ENCODE measurements at places on chromosomes 16 and 17. TPM values are rescaled to one million over a fixed set of nuclear protein-coding genes. Genes with fewer than 3 reads are reported as not detected.

DNA sequence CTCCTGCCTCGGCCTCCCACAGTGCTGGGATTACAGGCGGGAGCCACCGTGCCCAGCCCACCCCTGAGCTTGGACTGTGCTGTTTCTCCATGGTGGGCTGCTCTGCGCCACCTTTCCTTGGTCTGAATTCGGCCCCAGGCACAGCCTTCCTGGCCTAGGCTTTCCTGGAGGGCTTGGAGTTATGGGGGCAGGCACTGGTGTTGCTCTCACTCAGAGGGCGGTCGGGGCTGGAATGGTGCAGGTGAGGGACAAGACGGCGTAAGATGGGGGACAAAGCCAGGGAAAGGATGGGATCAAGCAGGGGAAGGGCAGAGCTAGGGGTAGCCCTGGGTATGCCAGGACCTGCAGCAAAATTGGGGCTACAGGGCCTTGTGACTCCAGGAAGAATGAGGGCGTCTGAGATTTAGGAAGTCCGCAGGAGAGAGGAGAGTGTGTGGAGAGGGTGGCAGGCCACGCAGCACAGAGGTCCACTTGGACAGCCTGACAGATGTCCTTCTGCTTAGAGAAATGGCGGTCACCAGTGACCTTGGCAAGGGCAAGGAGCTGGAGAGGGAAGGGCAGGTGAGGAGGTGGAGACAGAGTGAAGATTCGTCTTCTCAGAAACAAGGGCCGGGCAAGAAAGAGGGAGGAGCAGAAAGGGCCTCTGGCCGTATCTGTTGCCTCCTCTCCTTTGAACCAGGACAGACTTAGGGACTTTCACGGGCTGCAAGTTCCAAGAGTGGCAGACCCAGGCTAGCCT lies 1.6 kb upstream of the ATP6V0C start:
- H3K36me3 ChIP-seq = no peaks in the 10 kb centered on the region
- no peak overlapping the region for H3K27ac ChIP-seq
- peaks cover 28% of the 10 kb centered on the region for H3K4me1 ChIP-seq
- no peaks in the 10 kb centered on the region for H3K27me3 ChIP-seq
- DNase-seq = no peak
- no peak overlapping the region for H3K4me3 ChIP-seq

Gene CLDN6
- not detected for total RNA-seq

DNA sequence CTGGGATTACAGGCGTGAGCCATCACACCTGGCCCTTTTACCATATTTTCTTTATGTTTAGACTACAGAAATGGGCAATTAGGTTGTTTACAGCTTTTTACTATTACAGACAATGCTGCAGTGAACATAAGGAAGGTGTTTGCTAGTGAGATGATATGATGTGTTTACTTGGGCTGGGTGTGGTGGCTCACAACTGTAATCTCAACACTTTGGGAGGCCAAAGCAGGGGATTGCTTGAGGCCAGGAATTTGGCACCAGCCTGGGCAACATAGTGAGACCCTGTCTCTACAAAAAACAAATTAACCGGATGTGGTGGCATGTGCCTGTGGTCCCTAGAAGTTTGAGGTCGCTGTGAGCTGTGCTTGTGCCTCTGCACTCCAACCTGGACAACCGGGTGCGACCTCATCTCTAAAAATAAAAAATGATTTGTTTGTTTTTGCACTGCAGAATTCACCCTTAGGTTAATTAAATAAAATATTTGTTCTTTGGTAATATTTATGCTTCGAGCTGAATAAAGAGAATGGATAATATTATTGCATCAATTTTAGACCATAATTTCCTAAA lies 15.0 kb downstream of the PAFAH1B1 start:
- peaks cover 25% of the 10 kb centered on the region for H3K4me1 ChIP-seq
- no peak for DNase-seq
- H3K27ac ChIP-seq = no peak overlapping the region
- no peaks in the 10 kb centered on the region for H3K36me3 ChIP-seq

DNA sequence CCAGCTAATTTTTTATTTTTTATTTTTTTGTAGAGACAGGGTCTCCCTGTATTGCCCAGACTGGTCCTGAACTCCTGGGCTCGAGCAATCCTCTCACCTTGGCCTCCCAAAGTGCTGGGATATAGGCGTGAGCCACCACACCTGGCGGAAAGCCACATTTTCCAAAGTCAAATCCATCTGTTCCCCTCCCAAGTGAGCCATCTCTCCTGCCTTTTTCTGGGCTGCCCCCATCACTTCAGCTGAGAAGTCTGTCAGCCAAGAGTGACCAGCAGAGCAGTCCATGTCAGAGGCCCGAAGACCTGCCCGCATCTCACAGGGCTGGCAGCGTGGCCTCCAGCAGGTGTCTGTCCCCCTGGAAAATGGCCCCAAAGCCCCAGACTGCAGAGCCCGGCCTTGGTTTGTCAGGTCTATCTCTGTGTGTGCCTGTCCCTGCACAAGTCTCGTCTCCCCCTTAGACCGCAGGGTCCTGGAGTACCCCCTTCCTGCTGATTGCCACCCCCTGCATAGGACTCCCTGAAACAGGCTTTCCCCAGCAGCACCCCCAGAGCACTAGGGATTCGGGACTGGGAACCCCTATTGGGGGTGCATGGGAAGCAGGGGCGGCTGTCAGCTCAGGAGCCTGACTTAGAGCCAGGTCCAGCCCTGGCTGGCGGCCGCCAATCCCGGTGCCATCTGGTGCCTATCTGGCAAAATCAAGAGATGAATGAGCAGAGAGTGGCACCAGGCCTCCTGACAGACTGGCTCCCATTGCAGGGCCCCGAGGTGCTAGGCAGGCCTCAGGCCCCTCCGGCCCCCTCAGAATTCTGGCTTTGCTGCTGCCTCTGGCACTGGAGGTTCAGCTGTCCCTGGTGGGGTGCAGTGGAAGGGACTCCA lies 7.8 kb downstream of the TTYH2 start:
- no peaks in the 10 kb centered on the region for H3K4me1 ChIP-seq
- H3K4me3 ChIP-seq = no peak overlapping the region
- DNase-seq = no peak

DNA sequence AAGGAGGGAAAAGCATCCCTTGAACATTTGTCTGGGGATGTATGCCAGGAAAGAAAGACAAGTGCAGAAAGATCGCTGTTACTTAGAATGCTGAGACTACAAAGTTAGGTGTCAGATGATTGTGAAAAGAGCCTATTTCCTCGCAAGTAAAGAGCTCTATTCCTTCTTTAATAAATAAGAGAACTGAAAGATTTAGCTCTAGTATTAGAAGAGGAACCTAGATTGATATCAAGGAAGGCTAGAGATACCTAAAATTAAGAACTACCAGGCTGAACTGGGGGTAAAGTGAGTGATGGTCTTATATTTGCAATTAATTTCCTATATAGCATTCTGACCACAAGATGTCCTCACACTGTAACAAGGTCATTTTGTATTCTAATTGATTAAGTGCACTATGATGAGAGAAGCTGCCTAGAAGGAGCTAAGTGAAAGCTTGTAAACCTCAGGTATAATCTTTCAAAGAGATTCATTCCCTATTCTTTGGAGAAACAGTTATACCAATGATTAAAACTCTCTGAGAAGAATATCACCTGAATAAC lies 62.3 kb downstream of the SSH2 start:
- H3K4me3 ChIP-seq = no peak overlapping the region
- no peaks in the 10 kb centered on the region for H3K36me3 ChIP-seq
- no peak for DNase-seq
- no peaks in the 10 kb centered on the region for H3K4me1 ChIP-seq

DNA sequence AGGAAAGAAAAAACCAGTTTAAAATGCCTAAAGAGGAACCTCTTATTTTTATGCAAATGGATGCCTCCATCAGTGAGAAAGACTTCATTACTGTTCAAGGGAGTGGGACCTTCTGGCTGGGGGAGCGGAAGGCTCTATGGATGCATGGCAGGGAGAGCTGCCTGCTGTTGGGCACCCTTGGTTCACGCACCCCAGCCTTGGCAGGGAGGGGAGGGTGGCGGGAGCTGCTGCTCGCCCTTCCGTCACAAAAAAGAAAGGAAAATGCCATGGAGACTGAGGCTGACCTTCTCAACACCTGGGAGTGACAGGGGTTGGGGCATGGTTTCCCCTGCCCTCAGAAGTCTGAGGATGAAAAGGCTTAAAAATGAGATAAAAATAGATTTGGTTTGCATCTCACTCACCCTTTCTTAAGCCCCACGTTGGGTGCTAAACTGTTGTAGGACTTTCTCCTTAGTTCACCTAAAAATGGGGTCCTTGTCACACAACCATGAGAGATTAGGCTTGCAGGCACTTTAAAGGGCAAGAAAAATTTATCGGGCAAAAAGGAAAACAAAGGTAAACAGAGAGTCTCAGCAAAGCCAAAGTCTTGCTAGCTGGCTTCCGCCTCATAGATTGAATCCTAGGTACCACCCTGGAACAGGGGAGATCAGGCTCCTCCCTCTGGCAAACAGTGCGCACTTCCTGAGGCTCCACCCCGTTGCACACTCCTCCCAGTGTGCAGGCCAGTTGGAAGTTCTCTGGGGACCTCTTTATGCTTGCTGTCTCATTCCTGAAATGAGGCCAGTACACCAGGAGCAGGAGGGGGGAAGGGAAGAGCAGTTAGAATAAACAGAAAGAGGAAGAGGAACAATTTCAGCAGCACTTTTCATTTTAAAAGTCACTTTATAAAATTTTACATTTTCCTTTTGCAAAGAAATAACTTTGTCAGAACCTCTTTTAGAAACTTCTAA lies 31.6 kb downstream of the PHKB start:
- H3K36me3 ChIP-seq = peaks cover 4% of the 10 kb centered on the region
- H3K4me3 ChIP-seq = no peak overlapping the region
- H3K27ac ChIP-seq = peak overlapping the region; percentile 54
- no peak for DNase-seq
- no peaks in the 10 kb centered on the region for H3K4me1 ChIP-seq

GRCh38 chr17:48149787-48150463 lies 42.4 kb downstream of the SNX11 start:
- no peak overlapping the region for H3K27ac ChIP-seq
- H3K27me3 ChIP-seq = no peaks in the 10 kb centered on the region
- no peaks in the 10 kb centered on the region for H3K36me3 ChIP-seq
- no peaks in the 10 kb centered on the region for H3K4me1 ChIP-seq

GRCh38 chr16:27751676-27752075 lies 201.7 kb downstream of the KATNIP start:
- no peak for DNase-seq
- H3K4me3 ChIP-seq = no peak overlapping the region
- H3K27me3 ChIP-seq = no peaks in the 10 kb centered on the region
- no peaks in the 10 kb centered on the region for H3K36me3 ChIP-seq
- no peak overlapping the region for H3K27ac ChIP-seq

Gene PLA2G10
- total RNA-seq = not detected

GRCh38 chr16:26295625-26296304 lies 604.0 kb downstream of the HS3ST4 start:
- H3K4me3 ChIP-seq = no peak overlapping the region
- H3K27me3 ChIP-seq = no peaks in the 10 kb centered on the region
- no peak for DNase-seq
- no peak overlapping the region for H3K27ac ChIP-seq
- H3K36me3 ChIP-seq = no peaks in the 10 kb centered on the region
- H3K4me1 ChIP-seq = no peaks in the 10 kb centered on the region

DNA sequence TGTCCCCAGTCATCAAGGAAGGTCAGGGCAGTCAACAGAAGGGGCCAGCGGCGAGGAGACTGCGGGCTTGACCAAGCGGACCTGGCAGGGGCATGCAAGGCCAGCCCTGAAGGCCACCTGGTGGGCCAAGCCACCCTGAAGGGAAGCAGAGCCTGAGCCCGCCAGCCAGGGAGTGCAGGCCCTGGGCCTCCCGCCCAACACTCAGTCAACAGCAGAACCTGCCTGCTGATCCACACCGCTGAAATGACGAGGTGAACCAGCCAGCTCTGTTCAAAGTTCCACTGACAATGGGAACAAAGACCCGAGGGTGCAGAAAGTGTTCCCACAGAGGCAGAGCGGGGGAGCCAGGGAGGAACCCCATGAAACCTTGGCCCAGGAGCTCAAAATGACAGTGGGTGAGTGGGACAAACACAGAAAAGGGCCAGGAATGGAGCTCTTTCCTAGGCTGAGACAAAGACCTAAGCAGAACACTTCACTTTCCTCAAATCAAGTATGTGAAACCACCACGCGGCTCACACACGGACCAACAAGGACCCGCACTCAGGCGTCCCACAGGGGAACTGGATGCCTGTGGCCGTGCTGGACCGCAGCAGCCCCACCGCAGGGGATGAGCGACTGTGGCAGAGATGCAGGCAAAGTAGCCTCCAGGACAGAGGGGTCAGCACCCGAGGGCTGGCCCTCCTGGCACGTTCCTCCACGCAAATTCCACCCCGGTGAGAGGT lies 12.0 kb downstream of the AXIN1 start:
- no peaks in the 10 kb centered on the region for H3K27me3 ChIP-seq
- H3K27ac ChIP-seq = no peak overlapping the region
- no peak for DNase-seq
- peaks cover 21% of the 10 kb centered on the region for H3K4me1 ChIP-seq
- peak overlapping the region; percentile 20 for H3K4me3 ChIP-seq

DNA sequence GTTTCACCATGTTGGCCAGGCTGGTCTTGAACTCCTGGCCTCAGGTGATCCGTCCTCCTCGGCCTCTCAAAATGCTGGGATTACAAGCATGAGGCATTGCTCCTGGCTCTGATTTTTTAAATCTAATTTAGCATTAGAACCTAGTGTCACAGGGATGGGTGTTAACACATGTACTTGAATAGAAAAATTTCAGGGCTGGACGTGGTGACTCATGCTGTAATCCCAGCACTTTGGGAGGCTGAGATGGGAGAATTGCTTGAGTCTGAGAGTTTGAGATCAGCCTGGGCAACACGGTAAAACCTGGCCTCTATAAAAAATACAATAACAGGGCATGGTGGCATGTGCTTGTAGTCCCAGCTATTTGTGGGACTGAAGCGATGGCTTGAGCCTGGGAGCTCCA lies 6.0 kb upstream of the RNF135 start:
- no peak overlapping the region for H3K4me3 ChIP-seq
- no peaks in the 10 kb centered on the region for H3K36me3 ChIP-seq
- DNase-seq = no peak
- no peak overlapping the region for H3K27ac ChIP-seq

- no peaks in the 10 kb centered on the region for H3K36me3 ChIP-seq
- no peaks in the 10 kb centered on the region for H3K27me3 ChIP-seq
- H3K27ac ChIP-seq = peak overlapping the region; percentile 82
- H3K4me1 ChIP-seq = peaks cover 10% of the 10 kb centered on the region
- peak overlapping the region; percentile 90 for H3K4me3 ChIP-seq
Measured at GRCh38 chr17:35486920-35487732, 38.6 kb upstream of the SLFN13 start.

- H3K27ac ChIP-seq = peak overlapping the region; percentile 43
- peaks cover 10% of the 10 kb centered on the region for H3K4me1 ChIP-seq
- DNase-seq = no peak
- no peaks in the 10 kb centered on the region for H3K36me3 ChIP-seq
Measured at GRCh38 chr16:4536391-4537106, 2.0 kb downstream of the CDIP1 start.

Gene ASIC2
- total RNA-seq = not detected

DNA sequence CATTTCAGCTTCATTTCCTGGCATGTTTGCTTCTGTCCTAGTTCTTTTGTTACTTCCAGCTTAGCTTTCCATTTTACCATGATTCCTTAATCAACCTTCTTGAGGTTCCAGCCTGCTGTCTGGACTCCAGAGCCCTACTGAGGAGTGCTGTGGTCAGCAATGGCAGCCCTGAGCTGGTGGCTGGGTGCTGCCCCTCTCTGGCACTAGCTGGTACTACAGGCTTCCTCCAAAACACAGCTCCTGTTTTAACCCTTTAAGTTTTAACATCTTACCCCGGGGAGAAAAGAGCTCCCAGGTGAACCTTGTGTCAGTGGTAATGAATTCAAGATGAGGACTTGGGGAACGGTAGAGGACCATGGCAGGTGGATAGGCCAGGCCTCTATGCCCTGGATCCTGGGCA lies 395.5 kb downstream of the TMEM114 start:
- no peak overlapping the region for H3K4me3 ChIP-seq
- no peaks in the 10 kb centered on the region for H3K36me3 ChIP-seq
- no peak overlapping the region for H3K27ac ChIP-seq
- DNase-seq = no peak
- no peaks in the 10 kb centered on the region for H3K27me3 ChIP-seq
- H3K4me1 ChIP-seq = no peaks in the 10 kb centered on the region

All from naive thymus-derived CD4-positive, alpha-beta T cell (primary cell).